ENCODE measurements at places on chromosomes 3 and 15.

GRCh38 chr3:195700319-195700718 lies 20.5 kb upstream of the MUC20 start:
- no peak for DNase-seq

GRCh38 chr3:192825657-192826200 lies 91.9 kb downstream of the MB21D2 start:
- DNase-seq: peak; percentile 96

GRCh38 chr3:44803298-44803697 lies 41.7 kb downstream of the KIF15 start:
- DNase-seq: no peak

- DNase-seq: no peak
These were observed 14.9 kb downstream of the LIPH start for GRCh38 chr3:185537369-185537970.

DNA sequence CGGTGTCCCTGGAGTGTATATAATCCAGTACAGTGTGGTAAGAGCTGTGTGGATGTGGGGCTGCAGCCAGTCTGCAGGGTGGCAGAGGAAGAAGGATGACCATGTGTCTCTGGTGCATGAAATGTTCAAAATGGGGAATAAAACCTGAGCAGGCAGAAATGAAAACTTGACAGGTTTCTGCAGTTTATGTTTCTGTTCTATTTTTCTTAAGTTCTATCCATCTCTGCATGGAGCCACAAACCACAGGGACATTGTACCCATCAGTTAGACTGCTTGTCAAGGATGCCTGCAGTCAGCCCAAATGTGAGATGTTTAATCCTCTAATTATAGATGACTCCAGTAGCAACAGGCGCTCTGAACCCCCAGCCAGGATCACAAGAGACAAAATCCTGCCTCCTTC lies 216.7 kb downstream of the IL20RB start:
- no peak for DNase-seq

DNA sequence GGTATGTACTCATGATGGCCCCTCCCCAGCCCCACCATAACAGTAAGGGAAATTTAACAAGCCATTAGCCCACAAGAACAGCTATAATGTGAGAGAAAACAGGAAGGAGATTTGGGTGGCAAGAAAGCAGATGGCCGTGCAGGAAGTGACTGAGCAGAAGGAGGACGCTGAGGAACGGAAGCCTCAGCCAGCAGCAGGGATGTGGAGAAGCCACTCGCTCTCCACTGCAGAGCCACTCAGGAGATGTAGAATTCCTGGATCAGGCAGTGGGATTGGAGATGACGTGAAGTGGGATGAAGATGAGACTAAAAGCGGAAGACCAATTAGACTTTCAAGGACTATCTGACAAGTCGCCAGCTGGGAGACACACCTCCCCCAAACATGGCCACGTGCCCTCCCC lies 31.2 kb downstream of the PRR23E start:
- no peak for DNase-seq

DNA sequence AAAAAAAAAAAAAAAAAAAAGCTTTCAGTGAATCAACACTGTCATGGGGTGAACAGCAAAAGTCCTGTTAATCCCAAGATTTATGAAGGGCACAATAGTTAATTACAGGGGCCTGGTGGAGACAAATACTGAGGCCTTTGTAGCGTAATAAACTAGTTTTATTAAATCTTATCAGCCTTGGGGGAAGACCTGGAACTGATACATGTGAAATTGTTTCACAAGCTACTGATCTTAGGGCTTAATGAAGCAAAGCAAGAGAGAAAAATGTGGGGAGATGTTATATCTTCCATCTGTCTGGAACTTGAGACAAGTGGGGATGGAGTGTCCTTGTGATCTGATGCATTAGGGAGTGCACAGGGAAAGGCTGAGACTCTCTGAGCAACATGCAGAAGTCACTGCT lies 47.9 kb upstream of the OSBPL11 start:
- DNase-seq: no peak

- peak; percentile 66 for DNase-seq
These were observed 10.0 kb downstream of the GNAI2 start for GRCh38 chr3:50245831-50246516.

DNA sequence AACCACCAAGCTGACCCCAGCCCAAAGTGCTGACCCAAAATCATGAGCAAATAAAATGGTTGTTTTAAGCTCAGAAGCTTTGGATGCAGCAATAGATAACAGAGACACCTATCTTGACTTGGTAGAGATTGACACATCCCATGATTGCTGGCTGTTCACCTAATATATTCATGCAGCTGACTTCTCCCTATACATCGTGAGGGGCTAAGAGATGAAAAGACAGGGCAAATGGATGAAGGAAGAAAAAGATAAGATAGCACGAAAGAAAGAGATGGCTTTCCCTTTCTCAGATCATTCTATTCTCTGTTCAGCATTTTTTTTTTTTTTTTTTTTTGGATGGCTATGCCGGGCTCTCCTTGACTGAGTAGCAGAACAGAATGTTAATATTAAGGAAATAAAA lies 141.5 kb upstream of the ADAMTS9 start:
- no peak for DNase-seq

DNA sequence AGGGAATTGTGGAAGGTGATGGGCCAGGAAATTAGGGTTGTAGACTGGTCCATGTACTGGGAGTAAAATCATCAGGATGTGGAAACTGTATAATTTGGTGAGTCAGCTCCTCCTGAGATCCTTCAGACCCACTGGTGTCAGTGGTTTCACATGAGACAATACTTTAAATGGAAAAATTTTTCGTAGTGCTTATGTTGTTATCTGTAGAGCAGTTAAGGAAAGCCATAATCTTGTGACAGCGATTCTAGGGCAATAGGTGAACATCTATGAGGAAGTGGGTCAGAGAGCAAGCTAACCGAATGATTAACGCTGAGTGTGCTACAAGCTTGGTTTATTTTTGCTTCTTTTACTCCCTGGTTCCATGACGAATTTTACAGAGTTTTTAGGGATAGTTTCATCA lies 200.6 kb downstream of the CADM2 start:
- no peak for DNase-seq

DNA sequence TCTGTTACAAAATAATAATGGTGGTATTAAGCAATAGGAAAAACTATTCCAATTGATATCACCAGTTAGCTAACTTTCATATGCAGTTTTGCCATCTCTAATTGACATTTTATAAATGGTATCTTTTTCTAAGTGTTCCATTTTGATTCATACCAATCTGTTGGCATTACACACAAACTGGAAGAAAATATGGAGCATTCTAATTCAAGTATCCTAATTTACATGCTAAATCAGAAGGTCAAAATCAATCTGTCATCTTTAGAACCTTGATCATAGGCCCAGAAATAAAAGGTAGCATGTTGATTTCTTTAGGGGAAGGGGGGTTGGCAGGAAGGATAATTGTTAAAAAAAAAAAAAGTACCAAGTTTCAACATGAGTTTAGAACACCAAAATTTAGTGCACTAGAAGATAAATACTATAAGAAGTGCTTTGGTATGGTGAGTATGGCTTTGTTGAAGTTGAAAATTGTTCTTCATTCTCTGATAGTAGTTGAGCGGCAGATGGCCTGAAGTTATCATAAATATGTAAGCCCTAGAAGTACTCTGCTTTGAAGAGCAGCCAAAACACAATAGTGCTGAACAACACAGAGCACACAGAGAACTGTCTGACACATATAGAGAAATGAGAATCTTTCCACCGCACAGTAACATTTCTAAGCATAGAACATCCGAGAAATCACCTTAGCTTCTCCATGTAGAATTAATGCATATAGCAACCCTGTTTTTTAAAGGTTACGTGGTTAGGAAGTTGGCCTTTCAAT lies 130.1 kb downstream of the TAFA4 start:
- no peak for DNase-seq

- DNase-seq: no peak
These were observed 3.6 kb downstream of the CADM2 start for GRCh38 chr3:84962415-84962814.

- DNase-seq: peak; percentile 24
These were observed 47.6 kb upstream of the ATP1B3 start for GRCh38 chr3:141828890-141829289.

DNA sequence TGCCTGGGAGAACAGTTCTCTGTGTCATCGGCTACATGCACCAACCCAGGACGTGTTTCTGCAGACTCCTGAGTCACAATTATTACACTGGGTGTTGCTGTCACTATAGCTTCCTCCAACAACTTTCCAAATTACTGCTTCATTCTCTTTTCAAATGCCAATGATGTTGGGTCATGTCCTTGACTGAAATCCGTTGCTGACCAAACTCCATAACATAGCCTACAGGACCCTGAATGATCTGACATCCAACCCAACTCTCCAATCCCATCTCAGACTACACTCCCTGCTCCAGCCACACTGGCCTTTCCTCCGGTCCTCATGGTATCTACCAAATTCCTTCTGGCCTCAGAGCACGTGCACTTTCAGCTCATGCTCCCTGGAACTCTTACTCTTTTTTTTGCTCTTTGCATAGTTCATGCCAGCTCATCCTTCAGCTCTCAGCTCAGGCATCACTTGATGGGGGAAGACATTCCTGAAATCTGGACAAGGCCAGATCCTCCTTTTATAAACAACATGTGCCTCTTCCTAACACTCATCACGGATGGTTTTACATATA lies 108.8 kb upstream of the PTPRG start:
- no peak for DNase-seq

DNA sequence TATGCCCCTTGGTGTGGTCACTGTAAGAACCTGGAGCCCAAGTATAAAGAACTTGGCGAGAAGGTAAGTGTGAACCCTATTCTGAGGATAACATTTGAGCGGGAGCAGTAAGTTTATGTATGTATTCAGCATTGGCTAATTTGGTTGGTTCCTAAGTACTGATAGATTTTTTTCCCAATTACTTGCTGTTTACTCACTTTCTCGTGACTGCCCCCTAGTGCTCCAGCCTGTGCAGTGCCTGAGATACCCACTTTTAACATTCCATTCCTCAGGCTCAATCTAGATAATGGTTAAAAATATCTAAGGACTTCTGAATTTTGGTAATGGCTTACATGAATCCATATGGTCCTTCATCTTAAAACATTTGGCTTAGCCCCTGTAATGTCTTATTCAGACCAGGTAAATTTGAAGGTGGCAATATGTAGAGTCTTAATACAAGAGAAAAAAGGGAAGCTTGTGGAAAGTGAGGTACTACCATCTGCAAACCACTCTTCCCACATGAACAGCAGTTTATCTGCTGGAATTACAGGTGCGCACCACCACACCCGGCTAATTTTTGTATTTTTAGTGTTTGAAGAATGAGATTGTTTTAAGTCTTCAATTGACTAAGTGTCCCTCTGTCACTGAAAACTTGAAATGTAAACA lies 7.1 kb downstream of the ELL3 start:
- no peak for DNase-seq

- DNase-seq: no peak
These were observed 93.8 kb downstream of the NSUN3 start for GRCh38 chr3:94156626-94157025.
